ENCODE measurements at places on chromosomes 3 and 15.

- DNase-seq = peak; percentile 86
These were observed 43.5 kb upstream of the BDH1 start for GRCh38 chr3:197599089-197599765.

- no peak for DNase-seq
These were observed 148.8 kb downstream of the LEKR1 start for GRCh38 chr3:156974931-156975330.

- no peak for DNase-seq
These were observed 132.1 kb upstream of the TRIM42 start for GRCh38 chr3:140545756-140546155.

DNA sequence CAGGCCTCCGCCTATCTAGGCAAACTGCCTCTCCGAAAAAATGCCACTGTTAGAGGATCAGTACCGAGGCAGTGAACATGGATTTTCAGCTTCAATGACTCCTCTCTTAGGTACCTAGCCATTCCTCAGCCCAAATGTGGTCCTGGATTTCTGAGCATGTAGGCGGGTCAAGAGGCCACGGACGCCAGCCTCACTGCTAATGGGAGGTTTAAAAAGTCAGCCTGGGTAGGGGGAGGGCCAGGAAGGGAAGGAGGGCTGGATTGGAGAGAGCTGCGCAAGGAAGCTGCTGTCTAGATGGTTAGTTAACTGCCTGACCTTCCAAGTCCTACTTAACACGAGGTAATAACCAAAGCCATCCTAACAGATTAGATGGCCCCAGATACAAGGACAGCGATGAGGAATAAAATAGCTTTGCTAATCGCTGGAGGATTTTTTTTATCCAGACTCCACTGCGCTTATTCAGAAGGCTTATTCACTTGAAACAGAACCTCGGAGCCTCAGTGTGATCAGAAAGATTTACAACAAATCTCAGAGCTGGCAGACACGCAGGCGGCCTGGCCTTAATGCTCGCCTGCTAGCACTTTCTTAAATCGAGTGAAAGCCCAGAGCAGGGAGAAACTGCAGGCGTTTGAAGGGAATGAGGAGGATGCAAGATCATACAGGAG lies 34.3 kb downstream of the TLE3 start:
- DNase-seq = no peak

- DNase-seq = no peak
These were observed 362.2 kb upstream of the SLCO3A1 start for GRCh38 chr15:91491101-91491950.

GRCh38 chr3:110984456-110985250 lies 87.0 kb upstream of the NECTIN3 start:
- DNase-seq = no peak

DNA sequence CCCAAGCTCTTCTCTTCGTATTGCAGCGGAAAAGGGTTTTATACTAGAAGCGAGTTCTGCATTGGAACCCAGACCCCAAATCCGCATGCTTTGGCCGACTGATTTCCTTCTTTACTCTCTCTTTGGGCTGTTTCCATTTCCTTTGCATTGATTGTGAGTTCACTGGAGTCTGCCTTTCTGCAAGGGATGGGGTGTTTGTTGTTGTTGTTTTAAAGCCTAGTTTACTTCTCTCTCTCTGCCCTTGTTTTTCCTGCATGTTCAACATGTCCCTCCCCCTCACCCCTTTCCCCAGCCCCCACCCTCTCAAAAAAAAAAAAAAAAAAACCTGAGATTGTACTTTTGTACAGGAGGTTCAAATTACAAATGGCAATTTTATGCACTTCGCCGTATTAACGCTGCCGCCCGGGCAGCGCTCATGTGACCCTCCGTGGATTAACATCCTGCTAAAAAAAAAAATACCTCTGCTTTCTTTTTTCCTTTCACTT lies 2.2 kb downstream of the NR2F2 start:
- no peak for DNase-seq

- DNase-seq = no peak
These were observed 56.3 kb downstream of the OSBPL10 start for GRCh38 chr3:31924610-31925270.

DNA sequence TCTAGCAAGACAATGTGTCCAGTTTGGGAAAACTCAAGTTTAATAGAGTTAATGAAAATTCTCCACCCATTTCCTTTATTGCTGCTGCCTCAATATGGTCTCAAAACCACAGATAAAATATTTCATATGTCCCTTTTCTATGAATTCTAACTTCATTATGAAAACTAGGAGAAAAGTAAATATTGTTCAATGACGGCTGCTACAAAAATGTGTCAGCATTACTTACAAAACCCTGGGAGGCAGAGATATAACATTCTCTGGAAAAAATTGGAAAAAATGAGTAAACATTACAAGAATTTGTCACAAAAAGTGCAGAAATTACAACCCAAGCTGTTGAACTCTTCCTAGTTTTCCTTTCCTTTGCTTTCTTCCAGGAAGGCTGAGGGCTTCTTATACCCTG lies 22.2 kb upstream of the FBN1 start:
- no peak for DNase-seq

DNA sequence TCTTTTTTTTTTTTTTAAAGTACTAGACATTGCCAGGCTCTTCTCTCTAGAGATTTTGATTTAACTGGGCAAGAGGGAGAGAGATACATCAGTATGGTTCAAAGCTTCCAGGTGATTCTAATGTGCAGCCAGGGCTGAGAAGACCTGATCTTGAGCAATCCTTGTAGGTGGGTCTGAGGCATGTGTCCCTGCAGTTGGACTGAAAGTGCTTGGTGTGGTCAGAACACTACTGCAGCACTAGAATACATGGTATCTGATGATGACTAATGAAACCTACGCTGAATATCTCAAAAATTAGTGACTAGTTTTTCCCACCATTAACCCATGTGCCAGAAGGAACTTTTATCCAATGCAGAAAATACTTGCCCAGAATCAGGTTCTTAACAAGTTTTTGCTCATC lies 34.4 kb upstream of the MYO5C start:
- no peak for DNase-seq

DNA sequence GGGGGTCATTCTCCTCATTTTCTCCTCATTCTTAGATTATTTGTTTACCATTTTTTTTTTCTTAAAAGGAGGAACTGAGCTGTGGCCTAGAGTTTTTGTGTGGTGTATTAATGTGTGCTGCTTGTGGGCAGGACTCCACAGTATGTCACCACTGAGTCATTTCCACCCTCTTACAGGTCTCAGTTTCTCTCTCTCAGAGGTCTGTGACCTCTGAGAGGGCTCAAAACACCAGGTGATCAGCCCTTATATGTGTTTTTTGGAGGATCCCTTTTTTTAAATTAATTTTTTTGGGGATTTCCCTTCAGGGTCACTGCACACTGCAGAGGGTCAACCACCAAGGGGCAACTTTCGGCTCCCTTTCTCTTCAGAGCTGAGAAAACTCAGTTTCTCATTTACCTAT lies 166.4 kb downstream of the SUCNR1 start:
- no peak for DNase-seq

DNA sequence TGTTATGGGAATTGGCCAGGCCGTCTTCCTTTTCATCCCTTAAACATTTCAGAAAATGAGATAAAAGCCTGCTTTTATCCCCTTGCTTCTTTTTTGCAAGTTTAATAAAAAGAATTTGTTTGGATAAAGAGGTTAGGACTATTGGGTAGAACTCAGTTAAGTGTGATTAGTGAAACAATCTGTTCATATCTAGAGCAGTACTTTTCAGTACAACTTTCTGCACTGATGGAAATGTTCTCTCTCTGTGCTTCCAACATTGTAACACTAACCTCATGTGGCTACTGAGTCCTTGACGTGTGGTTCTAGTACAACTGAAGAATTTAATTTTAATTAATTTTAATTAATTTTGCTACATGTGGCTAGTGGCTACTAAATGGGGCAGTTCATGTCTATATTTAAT lies 246.9 kb downstream of the UBE2E2 start:
- no peak for DNase-seq

DNA sequence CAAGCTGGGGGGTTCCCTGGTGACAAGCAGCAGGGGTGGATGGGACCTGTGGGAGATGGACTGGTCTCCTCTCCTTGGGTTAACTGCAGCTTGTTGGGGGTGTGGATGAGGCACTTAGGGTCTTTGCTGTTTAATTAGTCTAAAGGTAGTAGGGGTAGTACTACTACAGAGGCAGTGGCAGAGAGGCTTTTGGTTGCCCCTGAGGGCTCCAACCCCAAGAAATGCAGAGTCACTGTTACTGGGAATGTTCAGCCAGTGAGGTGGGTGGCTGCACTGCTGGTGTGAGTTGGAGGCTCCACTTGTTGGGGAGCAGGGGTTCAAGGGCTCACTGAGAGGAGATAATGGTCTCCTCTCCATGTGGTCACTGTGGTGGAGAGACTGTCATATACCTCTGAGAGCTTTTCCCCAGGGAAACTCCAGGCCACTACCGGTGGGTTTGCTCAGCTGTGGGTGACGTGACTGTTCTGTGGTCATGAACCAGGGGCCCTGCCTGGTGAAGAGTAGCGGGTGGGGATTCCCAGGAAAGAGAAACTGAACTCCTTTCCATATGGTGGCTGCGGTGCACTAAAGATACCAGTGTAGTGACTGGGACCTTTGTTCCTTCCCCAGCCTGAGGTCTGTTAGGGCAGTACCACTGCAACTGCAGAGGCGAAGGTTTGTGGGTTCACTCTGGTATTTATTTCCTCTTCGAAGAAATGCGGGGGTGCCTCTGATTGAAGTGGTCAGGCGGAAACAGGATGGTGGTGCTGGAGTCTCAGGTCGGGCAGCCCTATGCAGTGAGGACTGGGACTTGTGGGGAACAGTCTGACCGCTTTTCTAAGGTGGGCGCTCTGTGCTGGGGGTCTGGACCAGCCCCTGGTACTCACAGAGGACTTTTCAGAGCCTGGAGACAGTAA lies 68.9 kb upstream of the TNFSF10 start:
- DNase-seq = no peak

DNA sequence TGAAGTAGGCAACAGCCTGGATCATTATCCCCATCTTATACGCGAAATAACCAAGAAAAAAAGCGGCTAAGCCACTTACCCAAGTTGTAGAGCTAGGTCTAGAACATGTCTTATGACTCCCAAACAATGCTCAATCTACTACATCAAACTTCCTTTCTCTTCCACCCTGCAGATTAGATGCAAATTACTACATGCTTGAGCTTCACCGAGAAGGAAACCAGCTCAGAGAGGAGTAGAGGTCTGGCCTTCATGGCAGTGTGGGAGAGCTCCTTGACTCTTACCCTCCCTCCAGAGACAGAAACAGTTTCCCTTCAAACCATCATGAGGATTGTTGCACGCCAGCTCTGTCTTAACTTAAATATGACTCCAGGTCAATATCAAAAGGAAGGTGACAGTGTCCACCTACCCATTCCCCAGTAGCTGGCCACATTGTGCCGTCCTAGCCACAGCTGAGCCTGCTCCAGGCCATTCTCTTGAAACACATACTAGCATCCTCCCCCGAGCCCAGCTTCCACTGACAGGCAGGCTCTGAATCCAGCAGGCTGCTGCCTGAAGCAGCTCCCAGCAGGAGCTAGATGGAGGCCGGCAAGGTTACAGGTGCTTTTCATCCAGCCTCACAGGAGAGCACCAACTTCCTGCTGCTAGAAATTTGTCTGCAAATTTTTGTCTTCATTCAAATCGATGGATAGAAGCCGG lies 56.8 kb downstream of the CPN2 start:
- DNase-seq = peak; percentile 55

GRCh38 chr15:68309024-68309423 lies 31.5 kb downstream of the FEM1B start:
- DNase-seq = no peak

DNA sequence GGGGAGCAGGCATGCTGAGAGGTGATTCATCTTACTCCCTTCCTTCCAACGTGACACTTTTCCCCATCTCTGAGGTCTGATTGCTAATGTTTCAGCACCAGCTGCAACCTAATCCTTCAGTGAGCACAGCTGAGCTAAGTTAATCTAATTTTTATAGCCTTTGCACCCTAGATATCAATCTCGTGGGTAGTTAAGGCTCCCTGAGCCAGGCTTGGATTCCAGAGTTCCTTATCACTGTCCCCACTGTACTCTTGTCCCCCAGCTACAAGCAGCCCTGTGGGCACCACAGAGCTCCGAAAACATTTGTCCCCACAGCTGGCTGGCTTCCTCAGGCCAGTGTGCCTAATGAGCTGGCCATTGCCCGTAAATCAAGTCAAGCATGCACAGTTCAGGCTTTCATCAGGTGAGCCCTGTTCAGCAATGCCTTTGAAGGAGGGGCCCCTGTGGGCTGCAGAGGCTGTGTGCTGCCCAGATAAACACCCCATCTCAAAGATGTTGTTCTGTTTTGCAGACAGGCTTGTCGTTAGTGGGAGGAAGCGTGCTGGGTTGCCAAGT lies 376.9 kb upstream of the RASGRP1 start:
- no peak for DNase-seq

DNA sequence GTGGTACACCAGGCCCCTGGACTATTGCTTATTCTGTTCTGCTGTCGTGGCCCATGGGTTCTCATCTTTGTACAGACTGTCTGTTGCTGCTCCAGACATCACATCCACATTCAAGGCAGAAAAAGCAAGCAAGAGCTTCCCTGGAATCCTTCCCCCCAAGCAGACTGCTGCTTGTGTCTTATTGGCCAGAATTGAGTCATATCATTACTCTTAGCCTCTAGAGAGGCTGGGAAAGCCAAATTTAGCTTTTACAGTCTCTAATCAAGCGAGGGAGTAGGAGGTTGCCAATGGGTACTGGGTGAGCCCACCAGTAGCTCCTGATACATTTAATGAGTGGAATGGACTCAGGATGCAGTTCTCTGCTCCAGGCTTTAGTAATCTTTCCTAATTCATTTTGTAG lies 39.4 kb downstream of the RAB6B start:
- no peak for DNase-seq
